ENCODE measurements at places on chromosomes 7 and 10.
A peak's percentile ranks its signal among the peaks of the same experiment; 100 is the strongest.

DNA sequence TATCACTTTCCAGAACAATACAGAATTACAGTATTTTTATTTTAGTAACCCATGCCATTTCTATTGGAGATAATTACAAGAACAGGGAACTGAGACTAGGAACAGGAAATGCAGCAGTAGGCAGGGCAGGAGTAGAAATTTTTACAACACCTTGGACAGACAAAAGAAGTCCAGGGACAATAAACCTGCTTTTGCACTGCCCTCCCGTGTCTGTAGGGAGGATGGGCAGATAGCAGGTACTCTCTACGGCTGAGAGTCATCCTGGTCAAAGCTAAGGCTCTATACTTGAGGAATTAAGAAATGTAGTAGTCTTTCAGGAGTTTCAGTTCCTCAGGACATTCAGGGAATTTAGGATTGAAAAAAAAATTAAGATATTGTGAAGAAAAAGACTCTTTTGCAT lies 63.4 kb downstream of the VAX1 start:
- no peak for DNase-seq

DNA sequence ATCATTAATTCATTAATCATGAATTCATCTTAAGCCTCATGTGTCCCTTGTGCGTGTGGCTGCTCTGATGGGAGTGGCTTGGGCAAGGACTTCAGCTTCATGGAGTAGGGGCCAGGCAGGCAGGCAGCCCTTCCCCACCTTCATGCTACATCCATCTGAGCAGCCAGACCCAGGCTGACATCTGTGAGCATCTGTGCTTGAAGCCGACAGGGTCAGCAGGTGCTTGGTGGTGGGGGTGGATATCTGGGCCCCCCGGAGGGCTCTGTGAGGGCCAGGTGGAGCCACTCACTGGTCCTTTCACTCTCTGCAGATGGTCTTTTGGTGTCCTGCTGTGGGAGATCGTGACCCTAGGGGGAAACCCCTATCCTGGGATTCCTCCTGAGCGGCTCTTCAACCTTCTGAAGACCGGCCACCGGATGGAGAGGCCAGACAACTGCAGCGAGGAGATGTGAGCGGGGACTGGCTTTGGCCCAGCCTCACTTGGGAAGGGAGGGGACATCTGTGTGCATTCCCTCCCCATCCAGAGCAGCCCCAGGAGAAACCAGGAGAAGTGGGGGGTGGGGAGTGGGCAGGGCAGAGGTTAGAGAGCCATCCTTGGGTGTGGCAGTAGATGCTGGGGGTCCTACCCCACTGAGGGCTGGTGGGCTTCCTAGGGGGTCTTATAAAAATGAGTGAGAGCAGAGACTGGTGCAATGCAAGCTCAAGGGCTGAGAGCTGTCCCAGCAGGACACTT lies 14.7 kb upstream of the CSGALNACT2 start:
- no peak for DNase-seq

GRCh38 chr7:31955021-31955420 lies 115.2 kb downstream of the PDE1C start:
- DNase-seq, result no peak

- DNase-seq, result no peak
Observed at GRCh38 chr7:94594882-94595281, 61.1 kb downstream of the SGCE start.

DNA sequence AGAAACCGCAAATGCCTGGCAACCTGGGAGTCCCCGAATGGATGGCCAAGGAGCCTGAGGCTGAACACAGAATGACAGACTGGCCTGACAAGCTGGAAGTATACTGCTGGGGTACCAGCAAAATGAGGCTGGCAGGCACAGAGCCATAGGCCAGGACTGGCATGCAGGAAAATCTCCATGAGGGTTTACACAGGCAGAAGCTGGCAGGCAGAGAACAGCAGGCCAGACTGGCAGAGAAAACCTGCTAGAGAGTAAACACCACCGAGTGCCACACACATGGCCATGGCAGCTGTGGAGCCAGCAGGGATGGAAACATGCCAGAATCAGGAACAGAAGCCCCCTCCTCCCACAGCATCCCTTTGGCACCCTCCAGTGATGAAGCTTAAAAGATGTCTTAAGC lies 63.4 kb downstream of the CRPPA start:
- no peak for DNase-seq

- DNase-seq, result no peak
Observed at GRCh38 chr7:127390186-127390816, 2.2 kb downstream of the ZNF800 start.

GRCh38 chr7:155001756-155002410 lies 1.0 kb downstream of the PAXIP1 start:
- no peak for DNase-seq

DNA sequence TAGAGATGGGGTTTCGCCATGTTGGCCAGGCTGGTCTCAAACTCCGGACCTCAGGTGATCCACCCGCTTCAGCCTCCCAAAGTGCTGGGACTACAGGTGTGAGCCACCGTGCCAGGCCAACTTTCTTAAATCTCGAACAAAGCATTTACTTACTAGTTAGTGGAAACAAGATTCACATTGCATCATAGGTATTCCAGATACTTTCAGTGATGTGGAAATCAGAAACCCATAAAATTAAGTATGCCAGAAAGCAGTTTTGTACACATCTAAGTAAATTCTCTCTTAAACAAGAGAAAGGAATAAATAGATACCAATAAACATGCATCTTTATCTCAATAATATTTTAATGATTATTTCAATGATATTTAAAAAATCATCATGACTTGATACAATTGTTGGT lies 75.5 kb downstream of the DGKI start:
- no peak for DNase-seq

- no peak for DNase-seq
Observed at GRCh38 chr7:134480730-134481129, 21.8 kb upstream of the AKR1B1 start.

DNA sequence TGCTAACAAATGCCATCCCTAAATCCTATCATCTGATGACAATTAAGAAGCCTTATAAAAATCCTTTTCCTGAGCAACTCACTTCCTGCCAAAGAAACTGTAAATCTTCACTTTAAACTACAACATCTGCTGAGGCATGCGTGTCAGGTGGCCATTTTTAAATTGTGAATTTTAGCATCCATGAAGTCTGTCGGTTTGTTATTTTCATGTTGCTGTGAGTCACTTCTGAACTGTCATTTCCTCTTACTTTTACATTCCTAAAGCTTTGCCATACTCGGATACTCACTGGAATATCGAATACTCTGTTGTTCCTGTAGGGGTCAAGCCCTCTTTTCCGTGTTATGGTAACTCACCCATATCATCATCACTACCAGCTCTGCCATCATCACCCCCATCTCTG lies 34.3 kb upstream of the TMEM26 start:
- DNase-seq, result no peak

- no peak for DNase-seq
Observed at GRCh38 chr10:118311505-118311904, 30.6 kb downstream of the FAM204A start.

- no peak for DNase-seq
Observed at GRCh38 chr10:13698217-13698616, 111.5 kb downstream of the PRPF18 start.

DNA sequence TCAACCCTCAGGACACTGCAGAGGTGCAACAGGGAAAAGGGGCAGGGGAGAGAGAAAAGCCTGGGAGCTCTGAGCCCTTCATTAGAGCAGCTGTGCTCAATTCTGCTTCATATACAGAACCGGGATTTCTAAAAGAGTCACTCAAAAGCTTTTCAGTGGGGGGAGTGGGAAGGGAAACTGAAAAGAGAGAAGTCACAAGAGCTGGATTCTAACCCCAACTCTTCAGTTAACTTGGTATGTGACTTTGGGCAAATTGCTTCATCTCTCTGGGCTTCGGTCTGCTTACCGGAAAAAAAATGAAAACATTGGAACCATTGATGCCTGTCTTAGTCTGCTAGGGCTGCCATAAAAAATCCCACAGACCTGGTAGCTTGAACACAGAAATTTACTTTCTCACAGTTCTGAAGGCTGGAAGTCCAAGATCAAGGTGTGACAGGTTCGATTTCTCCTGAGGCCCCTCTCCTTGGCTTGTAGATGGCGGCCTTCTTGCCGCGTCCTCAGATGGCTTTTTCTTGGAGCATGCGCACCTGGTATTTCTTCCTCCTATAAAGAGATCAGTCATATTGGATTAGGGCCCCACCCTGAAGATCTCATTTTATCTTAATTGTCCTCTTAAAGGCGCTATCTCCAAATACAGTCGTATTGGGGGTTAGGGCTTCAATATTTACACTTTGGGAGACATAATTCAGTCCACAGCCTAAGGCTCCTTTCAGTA lies 118.3 kb upstream of the KMT2E start:
- no peak for DNase-seq

GRCh38 chr10:119608316-119609155 lies 11.8 kb upstream of the TIAL1 start:
- DNase-seq, result peak; percentile 8

- DNase-seq, result no peak
Observed at GRCh38 chr7:1329966-1330800, 97.5 kb downstream of the UNCX start.

- no peak for DNase-seq
Observed at GRCh38 chr7:64947252-64948000, 43.4 kb downstream of the ZNF117 start.

DNA sequence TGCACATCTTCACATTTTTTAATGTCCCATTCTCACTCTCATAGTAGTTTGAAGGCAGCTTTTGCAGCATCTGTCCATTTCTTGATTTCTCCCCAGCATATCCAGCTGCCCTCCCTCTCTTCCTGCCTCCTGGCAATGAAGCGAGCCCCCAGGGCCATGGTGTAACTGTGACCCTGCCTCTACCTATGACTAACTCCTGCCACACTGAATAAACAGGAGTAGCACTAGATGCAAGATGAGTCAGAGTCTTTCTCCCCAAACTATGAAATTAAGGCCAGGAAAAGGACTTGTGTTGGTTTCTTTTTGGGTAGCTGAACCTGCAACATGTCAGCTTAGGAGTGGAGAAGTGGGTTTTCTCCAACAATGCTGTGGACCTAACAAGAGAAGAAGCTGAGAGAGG lies 329.0 kb downstream of the RNLS start:
- DNase-seq, result no peak

DNA sequence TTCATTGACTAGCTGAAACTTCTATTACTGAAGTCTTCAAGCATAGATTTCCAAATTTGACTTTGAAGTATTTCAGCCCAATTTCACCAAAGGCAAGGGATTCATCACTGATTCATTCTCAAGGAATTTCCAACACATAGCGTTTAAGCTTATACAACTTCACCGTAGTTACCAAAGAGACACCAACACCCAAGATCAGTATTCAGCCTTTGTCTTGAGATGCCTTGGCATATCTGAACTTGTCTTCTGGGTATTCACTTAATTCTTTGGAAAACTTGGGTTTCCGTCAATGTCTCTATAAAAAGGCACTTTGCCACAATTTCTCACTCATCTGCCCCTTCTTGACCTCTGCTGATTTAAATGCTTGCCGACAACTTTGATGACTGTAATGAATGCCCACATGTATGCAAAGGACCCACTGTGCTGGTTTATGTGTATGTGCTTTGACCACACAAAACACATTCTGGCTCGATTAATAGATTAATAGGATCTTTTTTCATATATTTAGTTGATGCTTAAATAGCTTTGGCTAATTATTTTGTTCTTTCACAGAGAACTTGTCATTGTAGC lies 49.6 kb downstream of the TES start:
- no peak for DNase-seq

GRCh38 chr7:51727441-51727840 lies 410.8 kb upstream of the COBL start:
- DNase-seq, result no peak

GRCh38 chr7:26298472-26299058 lies 6.9 kb downstream of the SNX10 start:
- DNase-seq, result no peak

DNA sequence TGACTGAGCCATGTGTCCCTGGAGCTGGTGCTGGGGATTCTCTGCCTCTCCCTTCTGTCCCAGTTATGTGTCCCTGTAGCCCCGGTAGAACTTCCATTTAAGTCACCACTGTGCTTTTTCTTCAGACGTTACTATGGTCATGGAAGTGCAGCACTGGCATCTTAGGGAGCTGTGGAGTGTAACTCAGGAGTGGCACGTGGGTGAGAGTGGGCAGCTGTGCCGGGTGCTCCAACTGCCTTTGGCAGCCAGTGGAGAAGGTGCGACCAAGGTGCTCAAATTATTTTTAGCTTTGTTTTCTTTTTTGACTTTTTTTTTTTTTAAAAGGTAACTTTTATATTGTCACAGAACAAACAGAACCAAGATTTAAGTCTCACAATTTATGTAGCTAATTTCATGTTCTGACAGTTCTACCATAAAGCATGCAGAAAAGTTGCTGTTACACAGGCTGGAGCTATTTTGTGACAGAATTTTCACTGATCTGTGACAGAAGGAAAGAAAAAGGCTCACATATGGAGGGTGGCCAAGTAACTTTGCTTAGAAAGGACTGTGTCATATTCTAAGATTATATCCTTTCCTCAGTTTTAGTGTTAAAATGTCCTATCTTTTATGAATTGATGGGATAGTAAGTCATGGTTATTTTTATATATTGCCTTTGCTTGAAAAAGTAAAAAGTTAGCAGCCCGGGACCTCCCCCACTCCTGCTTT lies 73.9 kb downstream of the SH2D4B start:
- DNase-seq, result no peak

GRCh38 chr10:4141471-4141870 lies 356.5 kb upstream of the KLF6 start:
- no peak for DNase-seq

GRCh38 chr7:80243425-80243824 lies 108.8 kb downstream of the GNAI1 start:
- DNase-seq, result no peak

DNA sequence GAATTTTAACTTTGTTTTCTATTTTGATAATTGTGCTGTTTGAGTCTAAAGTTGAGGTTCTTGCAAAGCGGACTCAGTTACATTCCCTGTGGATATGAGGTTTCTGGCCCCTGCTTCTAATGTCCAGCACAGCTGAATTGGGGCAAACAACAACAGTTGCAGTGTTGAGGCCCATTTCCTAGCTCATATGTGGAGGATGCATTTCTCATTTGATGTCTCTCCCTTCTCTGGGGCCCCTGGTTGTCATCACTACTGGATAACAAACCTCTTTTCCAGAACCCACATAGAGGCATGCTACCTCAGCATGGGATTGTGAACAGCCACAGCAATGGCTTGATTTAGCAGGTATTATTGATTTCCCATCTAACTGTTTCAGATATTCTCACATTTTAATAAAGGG lies 208.2 kb upstream of the VSTM2A start:
- no peak for DNase-seq

DNA sequence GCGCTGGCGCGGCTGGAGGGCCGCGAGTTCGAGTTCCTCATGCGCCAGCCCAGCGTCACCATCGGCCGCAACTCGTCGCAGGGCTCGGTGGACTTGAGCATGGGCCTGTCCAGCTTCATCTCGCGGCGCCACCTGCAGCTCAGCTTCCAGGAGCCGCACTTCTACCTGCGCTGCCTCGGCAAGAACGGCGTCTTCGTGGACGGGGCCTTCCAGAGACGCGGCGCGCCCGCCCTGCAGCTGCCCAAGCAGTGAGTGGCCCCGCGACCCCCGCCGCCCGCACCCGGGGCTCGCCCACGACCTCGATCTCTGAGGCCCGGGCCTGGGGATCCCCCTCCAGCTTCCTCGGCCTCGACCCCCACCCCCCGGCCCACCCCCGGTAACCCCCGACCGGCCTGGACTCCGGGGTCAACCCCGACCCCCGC lies 537 bp downstream of the FOXK1 start:
- DNase-seq, result peak; percentile 29
